NCI-H2227 treated with DMSO at 0.1 percent for 48 hours (cell line): ENCODE measurements at places on chromosomes 7 and 10.

- no peak for DNase-seq
Observed at GRCh38 chr10:126216632-126216961, 171.7 kb downstream of the ADAM12 start.

DNA sequence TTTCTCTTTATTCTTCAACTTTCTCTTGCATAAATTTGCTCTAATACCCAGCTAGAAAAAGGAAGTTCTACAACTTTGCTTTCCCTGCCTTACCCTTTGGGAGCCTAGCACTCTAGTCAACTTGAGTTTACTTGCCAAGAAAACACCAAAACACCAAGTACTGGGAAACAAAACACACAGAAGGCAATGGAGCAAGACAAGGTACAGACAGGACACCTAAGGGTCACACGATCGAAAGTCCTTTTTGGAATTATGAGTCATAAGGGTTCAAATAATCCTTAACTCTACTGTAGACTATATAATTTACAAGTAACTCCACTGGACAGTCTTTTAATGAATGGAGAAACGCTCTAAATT is 42.6 kb upstream of the ANAPC16 start:
- no peak for DNase-seq

GRCh38 chr10:110305767-110306451 is 1.2 kb upstream of the SMNDC1 start:
- DNase-seq: peak; percentile 61

DNA sequence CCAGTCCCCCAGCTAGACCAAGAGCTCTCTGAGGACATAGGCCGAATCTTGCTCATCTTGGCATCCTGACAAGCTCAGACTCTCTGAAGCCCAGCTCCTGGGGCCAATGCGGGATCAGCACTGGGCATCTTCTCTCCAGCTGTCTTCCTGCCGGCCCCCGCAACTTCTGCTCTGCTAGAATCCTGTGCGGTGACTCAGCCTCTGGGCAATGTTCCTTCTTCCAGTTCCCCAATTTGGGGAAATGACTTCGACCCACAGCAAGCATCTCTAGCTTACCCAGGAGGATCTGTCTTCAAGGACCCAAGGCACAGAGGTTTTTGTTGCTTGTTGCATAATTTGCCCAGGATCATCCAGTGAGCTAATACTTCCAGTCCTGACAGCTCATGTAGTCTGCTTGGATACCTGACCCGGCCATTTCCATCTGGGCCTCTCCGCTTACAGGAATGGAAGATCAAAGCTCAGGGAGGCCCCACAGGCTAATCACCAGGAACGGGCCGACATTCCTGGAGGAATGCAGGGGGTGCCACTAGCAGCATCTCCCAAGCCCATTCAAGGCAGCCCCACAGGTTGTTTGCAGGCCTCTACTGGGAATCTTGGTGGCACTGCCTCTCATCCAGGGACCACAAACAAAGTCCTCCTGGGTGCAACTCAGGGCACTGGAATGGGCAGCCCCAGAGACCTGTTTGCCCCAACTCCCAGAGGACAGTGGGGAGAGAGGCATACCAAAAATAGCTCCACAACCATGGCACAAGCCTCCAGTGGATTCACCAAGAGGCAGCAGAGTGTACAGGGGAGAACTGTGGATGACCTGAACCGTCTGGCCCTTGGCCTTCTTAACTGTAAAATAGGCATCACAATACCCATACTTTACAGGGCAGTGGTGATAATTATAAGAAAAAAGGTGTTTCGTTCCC is 151.9 kb downstream of the NEURL1 start:
- DNase-seq: no peak
